Stimulated activated CD4-positive, alpha-beta T cell treated with anti-CD3 and anti-CD28 coated beads, Interleukin-1b, Interleukin-23, amount 100 ng/mL, for 1 hour (primary cell): ENCODE measurements at places on chromosomes 2 and 18.

GRCh38 chr2:47506436-47506835, 103.5 kb downstream of the MSH2 start:
- DNase-seq, result no peak

- DNase-seq, result no peak
Measured at GRCh38 chr2:144453486-144454158, 66.3 kb downstream of the ZEB2 start.

DNA sequence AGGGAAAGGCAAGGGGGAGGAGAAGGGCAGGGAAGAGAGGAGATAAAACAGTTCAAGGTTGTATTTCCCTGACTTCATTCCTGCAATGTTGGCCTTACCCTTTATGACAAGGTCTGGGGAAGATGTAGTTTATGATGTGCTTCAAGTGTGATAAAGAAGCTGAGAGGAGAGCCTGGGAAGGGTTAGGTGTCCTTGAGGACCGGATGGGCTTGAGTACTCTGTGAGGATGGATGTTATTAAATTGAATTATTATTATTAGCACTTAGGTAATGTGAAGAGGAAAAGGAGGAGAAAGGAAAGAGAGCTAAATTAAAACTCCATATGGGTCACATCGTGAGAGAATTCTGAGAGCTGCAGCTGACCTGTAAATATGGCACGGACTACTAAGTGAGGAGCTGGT, 719.4 kb upstream of the CELF4 start:
- no peak for DNase-seq

DNA sequence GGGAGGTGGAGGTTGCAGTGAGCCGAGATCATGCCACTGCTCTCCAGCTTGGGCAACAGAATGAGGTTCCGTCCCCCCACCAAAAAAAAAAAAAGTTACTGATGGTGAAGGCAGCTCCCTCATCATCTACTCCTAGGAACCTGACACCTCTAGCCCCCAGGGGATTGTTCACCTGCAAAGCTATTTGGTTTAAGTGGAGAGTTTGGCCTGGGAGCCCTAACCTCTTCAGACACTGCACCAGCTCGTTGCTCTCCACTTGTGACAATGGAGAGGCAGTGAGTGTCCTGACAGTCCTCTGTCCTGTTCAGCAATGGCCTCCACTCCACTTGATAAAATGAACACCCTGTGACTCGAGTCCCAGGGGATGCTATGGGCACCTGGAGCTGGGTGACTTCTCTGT, 43.5 kb downstream of the ATP6V1C2 start:
- no peak for DNase-seq

DNA sequence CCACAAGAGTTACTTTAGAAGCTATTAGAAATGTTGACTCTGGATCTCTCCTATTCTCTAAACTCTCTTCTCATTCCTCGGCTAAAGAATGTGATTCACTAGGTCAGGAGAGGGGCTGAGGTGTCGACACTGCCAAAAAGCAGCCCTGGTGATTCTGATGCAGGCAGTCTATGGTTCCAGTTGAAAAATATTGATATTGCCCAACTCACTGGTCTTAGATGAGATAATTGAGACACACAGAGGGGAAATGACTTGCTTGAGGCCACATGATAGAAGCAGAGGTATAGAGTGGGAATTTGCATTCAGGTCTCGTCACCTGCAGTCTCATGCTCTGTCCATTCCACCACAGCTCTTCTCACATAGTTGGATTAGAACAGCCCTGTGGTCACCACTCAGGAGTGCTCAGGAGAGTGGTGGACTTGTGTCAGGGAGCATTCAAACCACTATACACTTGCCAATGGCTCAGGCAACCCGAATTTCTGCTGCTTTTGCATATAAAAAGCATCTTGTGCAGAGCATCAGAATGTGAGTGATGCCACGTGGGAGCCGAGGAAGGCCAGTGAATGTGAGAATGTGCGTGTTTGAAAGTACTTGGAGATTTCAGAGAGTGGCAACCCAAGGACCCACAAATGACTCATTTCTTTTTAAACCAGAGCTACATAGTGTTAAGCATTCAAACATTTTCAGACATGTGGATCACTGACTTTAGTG, 65.1 kb upstream of the CTLA4 start:
- no peak for DNase-seq

- no peak for DNase-seq
Measured at GRCh38 chr18:23887035-23887434, 127.5 kb upstream of the TTC39C start.

DNA sequence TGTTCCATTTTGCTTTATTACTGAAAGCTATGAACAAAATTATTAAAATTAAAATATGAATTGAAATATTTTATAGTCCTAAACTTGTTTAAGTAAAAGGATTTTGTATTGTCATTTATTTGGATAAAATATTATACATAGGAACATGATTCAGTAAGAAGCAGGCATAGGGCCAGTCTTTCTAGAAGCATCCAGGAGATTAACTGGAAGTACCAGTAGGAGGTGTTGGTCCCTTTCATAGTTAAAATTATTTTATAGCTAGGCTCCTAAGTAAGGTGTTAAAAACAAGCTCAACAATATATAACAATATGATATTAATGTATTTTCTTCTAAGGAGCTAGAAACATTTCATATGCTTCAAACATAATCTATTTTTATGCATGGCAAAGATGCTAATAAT, 43.7 kb downstream of the FIGN start:
- DNase-seq, result no peak

DNA sequence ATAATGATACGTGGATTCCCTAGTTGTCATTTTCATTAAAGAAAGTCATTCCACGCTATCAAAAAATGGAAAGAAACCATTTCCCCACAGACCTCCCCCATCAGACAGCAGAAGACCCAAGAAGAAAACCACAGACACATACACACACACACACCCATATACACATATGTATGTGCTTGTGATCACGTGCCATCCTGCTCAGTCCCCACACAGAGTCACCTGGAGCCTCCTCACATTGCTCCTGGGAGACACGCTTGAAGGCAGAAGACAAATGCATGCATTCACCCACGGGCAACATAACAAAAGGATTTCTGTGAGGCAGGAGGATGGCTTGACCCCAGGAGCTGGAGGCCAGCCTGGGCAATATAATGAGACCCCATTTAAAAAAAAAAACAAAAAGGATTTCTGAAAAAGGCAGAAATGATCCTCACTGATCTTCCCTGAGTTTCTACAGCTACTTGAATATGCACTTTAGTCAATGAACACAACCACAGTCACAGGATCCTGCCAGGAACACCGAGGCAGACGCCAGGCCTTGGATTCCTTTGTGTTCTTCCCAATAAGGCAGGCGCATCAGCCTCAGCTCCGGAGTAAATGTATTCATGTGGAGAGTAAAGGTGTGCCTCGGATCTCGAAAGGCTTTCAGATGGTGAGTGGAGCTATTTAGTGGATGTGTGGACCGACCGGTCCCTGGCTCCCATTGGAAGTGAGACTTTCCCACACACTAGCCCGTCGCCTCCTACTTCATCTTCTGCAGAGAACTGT, 21.0 kb downstream of the TGFBRAP1 start:
- DNase-seq, result no peak

DNA sequence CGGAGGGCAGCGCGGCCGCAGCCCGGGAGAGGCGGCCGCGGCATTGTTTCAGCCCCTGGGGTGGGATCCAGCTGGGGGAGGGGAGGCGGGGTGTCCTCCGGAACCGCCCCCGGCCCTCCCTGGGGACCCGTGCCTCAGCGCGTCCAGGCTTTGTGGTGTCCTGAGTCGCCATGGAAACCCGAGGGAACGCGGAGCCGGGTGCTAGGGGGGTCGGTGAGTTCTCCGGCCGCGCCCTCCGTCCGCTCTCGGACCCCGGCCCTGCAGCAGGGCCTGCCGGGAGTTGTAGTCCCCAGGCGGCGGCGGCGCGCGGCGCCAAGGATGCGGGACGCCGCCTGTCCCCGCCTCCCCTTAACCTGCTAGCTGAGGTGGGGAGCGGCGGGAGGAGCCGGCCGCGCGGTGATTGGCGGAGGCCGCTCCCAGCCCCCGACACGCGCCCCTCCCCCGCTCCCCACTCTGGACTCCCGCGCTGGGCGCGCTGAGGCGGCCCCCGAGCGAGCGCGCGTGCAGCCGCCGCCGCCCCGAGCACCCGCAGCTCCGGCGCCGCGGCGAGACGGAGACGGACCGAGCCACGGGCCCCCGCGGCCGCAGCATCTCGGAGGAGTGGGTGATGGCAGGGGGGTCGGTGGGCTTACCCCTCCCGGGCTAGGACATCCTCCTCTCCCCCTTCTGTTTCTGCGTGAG, at the start of gene DPYSL5:
Gene DPYSL5 (plus strand): TSS at position 478 of the 681 bp plus-strand sequence. CDS start 50,368 bp downstream, outside the sequence.
- no peak for DNase-seq

DNA sequence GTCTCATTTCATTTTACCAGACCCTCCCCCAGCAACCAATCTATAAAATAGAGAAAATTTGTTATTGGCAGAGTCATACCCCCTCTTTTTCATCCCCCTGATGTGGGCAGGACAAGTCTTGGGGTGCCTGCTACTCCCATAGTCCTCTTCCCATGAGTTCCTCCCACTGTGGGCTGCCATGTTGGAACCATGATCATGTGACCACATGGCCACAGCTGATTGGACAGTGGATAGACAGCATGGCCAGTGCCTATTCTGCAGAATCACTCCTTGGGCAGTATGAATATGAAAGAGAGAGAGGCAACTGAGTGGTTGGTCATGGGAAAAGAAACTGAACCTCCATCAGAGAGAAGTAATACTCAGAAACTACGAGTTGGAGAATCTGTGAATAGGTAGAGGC, 84.9 kb downstream of the PDCL3 start:
- no peak for DNase-seq

- no peak for DNase-seq
Measured at GRCh38 chr2:226583715-226584114, 215.9 kb downstream of the IRS1 start.

GRCh38 chr2:45074713-45075112, 65.5 kb upstream of the SIX2 start:
- DNase-seq, result no peak

- DNase-seq, result no peak
Measured at GRCh38 chr2:147631294-147631693, 213.5 kb upstream of the ACVR2A start.

GRCh38 chr2:10258726-10259125, 44.0 kb upstream of the HPCAL1 start:
- no peak for DNase-seq

- DNase-seq, result no peak
Measured at GRCh38 chr2:166516712-166517303, 22.8 kb upstream of the SCN7A start.

- no peak for DNase-seq
Measured at GRCh38 chr2:27152796-27153464, 4.1 kb downstream of the TCF23 start.

- no peak for DNase-seq
Measured at GRCh38 chr18:79631761-79632446, 47.7 kb upstream of the CTDP1 start.

DNA sequence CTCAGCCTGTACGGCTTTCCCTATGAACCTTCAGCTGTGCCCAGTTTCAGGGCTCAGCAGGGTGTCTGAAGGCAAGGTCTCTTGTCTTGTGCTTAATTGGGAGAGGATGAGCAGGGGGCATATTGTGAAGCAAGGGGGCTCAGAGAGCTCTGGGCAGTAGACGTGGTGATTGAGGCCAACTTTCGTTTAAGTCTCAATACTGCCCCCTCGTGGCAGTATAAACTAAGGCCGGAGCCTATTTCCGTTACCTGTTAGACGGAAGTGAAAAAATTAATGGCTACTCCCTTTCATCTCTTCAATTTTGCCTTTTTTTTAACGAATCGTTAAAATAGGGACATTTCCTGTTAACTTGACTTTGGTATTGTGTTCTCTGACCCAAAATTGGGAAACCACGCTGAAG, 193.4 kb downstream of the TDRD15 start:
- no peak for DNase-seq

- no peak for DNase-seq
Measured at GRCh38 chr2:240704651-240705050, 13.0 kb downstream of the AQP12A start.

DNA sequence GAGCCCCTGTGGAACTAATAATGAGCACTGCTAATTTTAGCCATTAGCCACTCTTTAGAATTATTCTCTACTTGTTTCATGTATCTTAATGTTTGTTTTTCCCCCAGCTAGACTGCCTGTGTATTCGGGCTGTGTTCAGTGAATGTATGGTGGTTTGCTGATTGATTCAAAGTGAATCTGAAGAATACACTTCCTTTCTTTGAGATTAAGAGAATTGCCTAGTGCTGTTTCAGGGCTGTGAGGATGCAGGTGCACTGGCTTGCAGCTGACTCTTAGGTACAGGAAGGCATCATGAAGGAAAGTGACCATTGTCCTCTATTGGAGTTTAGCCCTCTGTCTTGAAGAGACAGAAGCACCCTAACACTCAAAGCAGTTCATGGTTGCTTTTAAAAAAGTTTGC, 138.7 kb downstream of the CERS6 start:
- DNase-seq, result no peak

DNA sequence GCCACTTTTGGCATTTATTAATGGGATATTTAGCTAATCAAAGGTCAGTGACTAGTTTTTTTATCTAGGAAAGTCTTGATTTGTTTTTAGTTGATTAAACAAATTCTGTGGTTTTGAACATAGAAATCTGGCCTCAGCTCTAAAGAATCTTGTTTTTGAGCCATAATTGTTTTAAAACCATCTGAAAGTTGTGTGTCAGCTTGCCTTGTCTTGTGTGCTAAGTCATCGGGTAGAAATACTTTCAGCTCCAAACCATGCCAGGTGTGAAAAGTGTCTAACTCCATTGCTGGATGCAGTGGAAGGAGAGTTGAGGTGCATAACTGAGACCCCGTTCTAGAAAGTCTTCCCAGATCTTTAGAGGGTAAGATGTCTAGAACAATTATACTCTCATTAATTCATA, 22.7 kb downstream of the FARP2 start:
- DNase-seq, result no peak

DNA sequence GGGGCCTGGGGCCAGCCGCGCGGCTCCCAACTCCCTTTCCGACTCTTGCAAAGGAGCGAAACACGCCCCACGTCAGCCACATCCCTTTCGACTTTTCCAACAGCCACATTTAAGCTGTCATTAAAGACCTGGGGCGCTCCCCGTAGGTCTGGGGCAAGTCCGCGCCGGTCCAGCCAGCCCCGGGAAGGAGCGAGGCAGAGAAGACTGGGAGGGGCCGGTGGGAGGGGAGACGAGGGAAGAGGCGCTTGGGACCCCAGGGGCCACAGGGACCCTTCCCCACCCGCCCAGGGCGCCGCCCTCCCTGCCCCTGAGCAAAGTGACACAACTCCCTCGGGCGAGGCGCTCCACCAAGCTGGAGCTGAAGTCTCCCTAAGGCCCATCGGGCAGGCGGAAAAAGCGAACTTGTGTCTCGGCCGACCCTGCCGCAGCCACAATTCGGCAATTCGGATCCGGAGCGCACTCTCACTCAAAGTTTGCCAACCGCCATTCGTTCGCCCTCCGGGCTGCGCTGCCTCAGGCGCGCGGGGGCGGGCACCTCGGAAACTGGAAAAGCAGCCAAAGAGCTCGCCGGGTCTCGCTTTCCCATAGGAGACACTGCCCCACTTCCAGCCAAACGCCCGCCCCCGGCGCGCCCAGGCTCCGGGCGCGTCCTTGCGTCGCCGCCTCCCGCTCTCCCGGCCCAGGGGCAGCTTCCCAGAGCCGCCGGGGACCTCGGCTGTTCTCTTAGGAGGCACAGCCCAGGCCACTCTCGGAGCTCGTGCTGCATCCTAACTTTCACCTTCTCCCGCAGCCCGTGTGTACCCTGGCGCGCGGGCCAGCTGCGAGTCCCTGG, 1.1 kb upstream of the KCTD1 start:
- no peak for DNase-seq

- no peak for DNase-seq
Measured at GRCh38 chr2:239846789-239847676, 178.1 kb downstream of the NDUFA10 start.

- no peak for DNase-seq
Measured at GRCh38 chr2:99695130-99695943, 205.5 kb upstream of the REV1 start.
